ENCODE measurements at places on chromosomes 11 and 22. TPM values are rescaled to one million over a fixed set of nuclear protein-coding genes. Genes with fewer than 3 reads are reported as not detected.

The TMPRSS5 gene
- 0.11 TPM for total RNA-seq

GRCh38 chr22:45631140-45631840, 40.3 kb upstream of the ATXN10 start:
- no peak overlapping the region for H3K27ac ChIP-seq
- no peaks in the 10 kb centered on the region for H3K36me3 ChIP-seq
- H3K4me3 ChIP-seq, result no peak overlapping the region
- no peaks in the 10 kb centered on the region for H3K27me3 ChIP-seq
- no peak for DNase-seq

The MAPK8IP1 gene
- 2.6 TPM for total RNA-seq

DNA sequence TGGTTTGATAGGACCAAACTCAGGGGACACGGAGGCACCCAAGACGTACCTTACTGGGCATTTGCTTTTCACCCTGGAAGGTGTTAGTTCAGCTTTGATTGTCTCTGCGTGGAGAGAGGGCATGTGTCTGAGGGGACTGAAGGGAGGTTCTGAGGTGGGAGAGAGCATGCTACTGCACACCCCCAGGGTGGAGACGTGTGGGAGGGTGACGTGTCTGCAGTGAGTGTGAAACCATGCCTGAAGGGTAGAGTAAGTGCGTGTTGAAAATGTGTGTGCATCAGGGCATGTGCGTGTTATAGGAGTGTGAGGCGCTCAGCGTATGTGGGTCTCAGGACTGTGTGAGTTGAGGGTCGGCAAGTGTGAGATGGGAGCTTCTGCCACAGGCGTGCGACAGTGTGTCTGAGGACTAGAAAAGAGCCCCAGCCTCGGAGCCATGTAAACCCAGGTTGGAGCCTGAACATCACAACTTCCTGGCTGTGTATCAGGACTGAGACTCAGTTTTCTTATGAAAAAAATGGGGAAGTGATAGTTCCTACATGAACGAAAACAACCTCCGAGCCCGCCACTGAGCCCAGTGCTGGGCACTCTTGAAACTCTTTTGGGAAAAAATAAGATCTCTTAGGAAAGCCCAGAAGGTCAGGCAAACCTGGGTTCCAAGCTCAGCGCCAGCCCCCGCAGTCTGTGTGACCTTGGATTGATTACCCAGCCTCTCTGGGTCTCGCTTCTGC, 11.8 kb upstream of the KCNJ11 start:
- H3K27ac ChIP-seq, result no peak overlapping the region
- no peak overlapping the region for H3K4me3 ChIP-seq
- peaks cover 16% of the 10 kb centered on the region for H3K27me3 ChIP-seq
- DNase-seq, result no peak

The KCNQ1OT1 gene
- total RNA-seq, result 2.1 TPM

The MYBPC3 gene
- not detected for total RNA-seq

DNA sequence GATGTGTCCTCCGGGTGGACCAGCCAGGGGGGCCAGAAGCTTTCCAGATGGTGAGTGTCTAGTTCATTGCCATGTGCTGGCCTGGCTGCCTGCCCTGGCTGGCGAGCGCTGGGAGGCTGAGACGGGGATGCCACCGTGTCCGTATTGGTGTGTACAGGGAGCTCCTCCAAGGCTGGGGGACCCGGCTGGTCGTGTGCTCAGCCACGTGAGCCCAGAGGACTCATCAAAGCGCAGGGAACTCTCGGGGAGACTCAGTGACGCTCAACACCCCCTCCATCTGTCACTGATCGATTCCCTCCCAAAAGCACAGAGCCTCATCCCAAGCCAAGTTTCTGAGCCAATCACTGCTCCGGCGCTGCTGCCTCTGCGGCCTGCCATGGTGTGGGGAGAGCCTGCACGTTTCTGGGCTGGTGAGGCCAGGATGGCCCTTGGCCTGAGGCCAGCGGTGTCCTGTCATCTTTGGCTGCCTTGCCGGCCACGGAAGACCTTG, 423.7 kb downstream of the SHANK2 start:
- H3K27ac ChIP-seq, result no peak overlapping the region
- H3K36me3 ChIP-seq, result no peaks in the 10 kb centered on the region
- no peaks in the 10 kb centered on the region for H3K27me3 ChIP-seq
- H3K4me1 ChIP-seq, result no peaks in the 10 kb centered on the region
- DNase-seq, result no peak
- H3K4me3 ChIP-seq, result no peak overlapping the region

The P2RY2 gene
- not detected for total RNA-seq

The SLC25A22 gene
- 5.1 TPM for total RNA-seq

DNA sequence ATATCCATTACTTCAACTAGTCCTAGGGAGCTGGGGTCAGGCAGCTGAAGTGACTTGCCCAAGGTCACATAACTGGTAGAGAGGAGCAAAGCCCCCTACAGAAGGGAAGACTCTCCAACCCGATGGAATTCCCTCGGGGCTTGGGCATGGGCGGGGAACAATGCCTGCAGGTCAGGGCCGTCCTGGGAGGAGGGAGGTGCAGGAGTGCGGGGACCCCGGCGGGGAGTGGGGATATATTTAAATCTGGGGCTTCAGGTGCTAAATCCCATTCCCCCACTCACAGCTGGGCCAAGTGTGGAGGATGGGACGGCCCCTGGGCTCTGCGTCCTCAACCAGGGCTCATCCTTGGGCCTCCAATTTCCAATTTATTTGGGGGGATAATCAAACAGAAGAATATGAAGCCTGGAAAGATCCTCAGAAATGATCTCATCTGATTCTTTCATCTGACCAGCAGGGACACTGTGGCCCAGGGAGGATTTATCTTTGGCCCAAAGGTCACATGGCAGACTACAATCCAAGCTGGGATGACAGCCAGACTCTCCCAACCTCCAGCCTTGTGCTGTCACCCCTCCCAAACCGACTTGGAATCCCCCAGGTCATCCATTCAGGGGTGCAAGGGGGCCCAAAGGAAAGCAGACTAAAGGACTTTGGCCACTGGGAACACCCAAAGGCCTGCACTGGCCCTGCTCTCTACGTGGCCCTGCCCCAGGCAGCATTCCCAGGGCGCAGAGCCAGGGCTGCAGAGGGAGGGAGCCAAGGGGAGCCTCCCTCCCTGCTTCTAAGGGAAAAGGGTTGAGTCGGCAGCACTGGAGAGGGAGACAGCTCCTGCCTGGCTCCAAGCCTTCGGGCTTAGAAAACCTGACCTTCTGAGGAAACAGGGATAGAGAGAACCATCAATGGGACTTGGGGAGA, 8.7 kb upstream of the C1QTNF6 start:
- no peaks in the 10 kb centered on the region for H3K36me3 ChIP-seq
- H3K27me3 ChIP-seq, result no peaks in the 10 kb centered on the region
- peak; percentile 51 for DNase-seq
- H3K27ac ChIP-seq, result no peak overlapping the region

GRCh38 chr11:111541254-111542061, 938 bp downstream of the LAYN start:
- H3K27ac ChIP-seq, result peak overlapping the region; percentile 64
- H3K4me3 ChIP-seq, result peak overlapping the region; percentile 72
- H3K36me3 ChIP-seq, result peaks cover 50% of the 10 kb centered on the region

GRCh38 chr11:122642472-122642922, 13.0 kb upstream of the UBASH3B start:
- no peaks in the 10 kb centered on the region for H3K27me3 ChIP-seq
- H3K4me3 ChIP-seq, result no peak overlapping the region
- DNase-seq, result peak; percentile 52
- H3K36me3 ChIP-seq, result no peaks in the 10 kb centered on the region
- H3K4me1 ChIP-seq, result peaks cover 13% of the 10 kb centered on the region

GRCh38 chr22:32824531-32825312, 23.2 kb downstream of the TIMP3 start:
- H3K4me3 ChIP-seq, result no peak overlapping the region
- H3K36me3 ChIP-seq, result no peaks in the 10 kb centered on the region
- no peaks in the 10 kb centered on the region for H3K4me1 ChIP-seq
- no peak overlapping the region for H3K27ac ChIP-seq
- H3K27me3 ChIP-seq, result no peaks in the 10 kb centered on the region

- H3K4me1 ChIP-seq, result peaks cover 54% of the 10 kb centered on the region
- H3K36me3 ChIP-seq, result no peaks in the 10 kb centered on the region
- H3K27me3 ChIP-seq, result no peaks in the 10 kb centered on the region
- peak; percentile 90 for DNase-seq
- H3K4me3 ChIP-seq, result peak overlapping the region; percentile 14
Observed at GRCh38 chr22:46007003-46007847, 30.3 kb upstream of the WNT7B start.

DNA sequence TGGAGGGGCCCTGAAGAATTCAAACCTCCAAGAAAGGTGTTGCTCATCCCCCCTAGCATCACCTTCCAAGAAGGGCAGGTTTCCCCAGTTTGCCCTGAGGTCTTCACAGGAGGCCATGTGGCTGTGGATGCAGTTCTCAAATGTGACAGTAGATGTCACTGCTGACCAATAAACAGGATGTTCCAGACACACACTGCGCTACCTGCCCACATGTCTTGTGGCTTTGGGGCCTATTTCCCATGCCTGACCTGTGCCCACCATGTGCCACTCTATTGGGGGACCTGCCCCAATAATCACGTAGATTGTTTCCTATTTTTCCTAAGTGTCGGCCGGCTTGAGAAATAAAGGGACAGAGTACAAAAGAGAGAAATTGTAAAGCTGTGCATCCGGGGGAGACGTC, 4.5 kb downstream of the GSTT2 start:
- H3K4me3 ChIP-seq, result no peak overlapping the region
- H3K27ac ChIP-seq, result no peak overlapping the region
- H3K27me3 ChIP-seq, result no peaks in the 10 kb centered on the region
- H3K36me3 ChIP-seq, result no peaks in the 10 kb centered on the region
- no peak for DNase-seq
- H3K4me1 ChIP-seq, result no peaks in the 10 kb centered on the region

DNA sequence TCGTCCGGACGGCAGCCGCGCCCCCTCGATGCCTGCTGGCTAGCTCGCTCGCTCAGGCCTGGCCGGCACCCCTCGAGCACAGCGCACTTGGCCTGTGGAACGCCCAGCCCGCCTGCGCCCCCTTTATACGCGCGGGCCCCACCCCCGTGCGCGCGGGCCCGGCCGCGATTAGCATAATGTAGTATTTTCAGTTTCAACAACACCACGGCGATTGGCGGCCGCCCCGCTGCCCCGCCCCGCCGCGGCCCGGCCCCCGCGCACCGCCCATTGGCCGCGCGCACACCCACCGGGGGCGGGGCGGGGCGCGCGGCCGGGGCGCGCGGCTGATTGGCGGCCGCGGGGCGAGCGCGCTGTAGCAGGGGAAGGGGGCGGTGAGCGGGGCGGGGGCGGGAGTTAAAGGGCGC, at the start of gene CDKN1C:
Gene CDKN1C (minus strand): TSS at position 98 of the 404 bp plus-strand sequence. CDS start 319 bp downstream, outside the sequence.
- peaks cover 39% of the 10 kb centered on the region for H3K4me1 ChIP-seq
- H3K4me3 ChIP-seq, result peak within 1 kb of the TSS; percentile 69
- H3K36me3 ChIP-seq, result no peaks in the 10 kb centered on the region
- no peak within 1 kb of the TSS for H3K27ac ChIP-seq

The TMEM258 gene
- total RNA-seq, result 74.5 TPM

DNA sequence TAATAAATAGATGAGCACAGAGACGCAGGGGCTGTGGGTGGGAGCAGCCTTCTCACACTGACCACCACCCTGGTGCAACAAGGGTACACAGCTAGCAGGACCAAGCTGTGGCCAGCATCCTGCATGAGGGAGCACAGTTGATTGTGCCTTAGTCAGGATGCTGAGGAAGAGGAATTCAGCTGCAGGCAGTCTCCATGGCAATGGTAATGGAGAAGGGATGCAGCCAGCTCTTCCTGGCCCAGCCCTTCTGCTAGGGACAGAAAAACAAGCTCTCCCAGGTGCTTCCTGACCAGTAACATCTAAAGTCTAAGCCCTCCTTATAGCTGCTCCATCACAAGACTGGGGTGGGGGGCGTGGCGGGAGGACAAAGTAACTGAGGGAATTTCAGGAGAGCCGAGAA, 363.5 kb downstream of the BUD13 start:
- H3K4me1 ChIP-seq, result no peaks in the 10 kb centered on the region
- H3K36me3 ChIP-seq, result no peaks in the 10 kb centered on the region
- no peak overlapping the region for H3K27ac ChIP-seq
- H3K27me3 ChIP-seq, result no peaks in the 10 kb centered on the region
- DNase-seq, result no peak

The SCUBE1 gene
- total RNA-seq, result not detected

The RCOR2 gene
- total RNA-seq, result 1.5 TPM

DNA sequence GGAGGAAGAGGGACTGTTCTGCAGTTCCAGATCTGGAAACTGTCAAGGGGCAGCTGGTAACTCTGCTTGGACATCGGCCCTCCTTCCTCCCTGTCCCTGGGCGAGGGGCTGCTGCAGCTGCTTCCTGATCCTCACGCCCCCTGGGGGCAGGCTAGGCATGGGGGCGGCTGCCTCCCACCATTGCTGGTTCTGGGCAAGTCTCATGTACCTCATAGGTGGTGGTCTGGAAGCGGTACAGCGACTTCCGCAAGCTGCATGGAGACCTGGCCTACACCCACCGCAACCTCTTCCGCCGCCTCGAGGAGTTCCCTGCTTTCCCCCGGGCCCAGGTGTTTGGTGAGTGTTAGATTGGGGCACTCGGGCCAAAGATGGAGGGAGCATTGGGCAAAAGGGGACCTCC, 5.0 kb downstream of the SNX15 start:
- H3K27ac ChIP-seq, result no peak overlapping the region
- no peak for DNase-seq
- no peak overlapping the region for H3K4me3 ChIP-seq
